Mesangial cell (primary cell): ENCODE measurements at places on chromosomes 3 and 15. TPM values are rescaled to one million over a fixed set of nuclear protein-coding genes. Genes with fewer than 3 reads are reported as not detected.

Gene IL5RA
- total RNA-seq = not detected in 2 replicates

Gene HGD
- 1.6 and 4.7 TPM in 2 replicates for total RNA-seq

Gene NR2E3
- total RNA-seq = 0.13 and 0.16 TPM in 2 replicates

Gene TGM4
- 0.13 and 0.65 TPM in 2 replicates for total RNA-seq

Gene DUOXA2
- not detected in 2 replicates for total RNA-seq

Gene TMEM266
- total RNA-seq = under 0.01 and 0.25 TPM in 2 replicates

Gene SKIL
- 24.6 and 52.0 TPM in 2 replicates for total RNA-seq
